ENCODE measurements at places on chromosomes 16 and 17.

- DNase-seq, result no peak
Measured at GRCh38 chr16:10906482-10906881, 29.5 kb downstream of the CIITA start.

DNA sequence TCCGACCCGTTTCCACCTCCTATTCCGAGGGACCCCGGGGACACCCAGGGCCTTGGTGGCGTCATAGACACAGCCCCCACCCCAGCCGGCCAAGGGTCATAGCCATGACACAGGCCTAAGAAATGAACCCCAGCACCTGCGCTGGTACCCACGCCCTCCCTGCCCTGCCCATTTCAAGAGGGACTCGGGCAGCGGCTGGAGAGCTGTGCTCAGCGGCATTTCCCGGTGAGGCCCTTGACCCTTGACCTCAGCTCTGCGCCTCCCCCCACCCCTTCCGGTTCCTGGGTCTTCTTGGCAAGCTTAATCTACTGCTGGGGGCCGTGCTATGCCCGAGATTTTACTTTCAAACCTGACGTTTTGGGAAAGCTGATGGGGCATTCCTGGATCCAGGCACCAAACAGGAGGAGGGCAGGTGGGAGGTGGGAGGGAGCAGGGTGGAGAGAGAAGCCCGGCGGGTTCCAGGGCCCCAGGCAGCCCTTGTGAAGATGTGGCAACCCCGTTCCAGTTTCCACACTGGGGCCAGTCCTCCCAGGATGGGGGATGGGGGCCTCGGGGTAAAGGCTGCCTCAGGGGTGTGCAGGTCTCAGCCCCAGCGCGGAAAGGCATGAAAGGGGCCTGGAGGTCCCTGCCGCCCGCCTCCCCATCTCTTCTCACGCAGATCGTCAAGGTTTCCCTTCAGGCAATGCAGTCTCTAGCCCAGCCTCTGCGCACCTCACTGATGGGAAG, at the start of gene SLC22A31:
TSS of gene SLC22A31 (minus strand) at position 414 of the 726 bp plus-strand sequence. CDS start at position 378, 36 bp downstream.
- DNase-seq, result no peak

- DNase-seq, result no peak
Measured at GRCh38 chr16:51526621-51527020, 375.6 kb upstream of the SALL1 start.

- no peak for DNase-seq
Measured at GRCh38 chr16:28167221-28167620, 44.5 kb downstream of the XPO6 start.

DNA sequence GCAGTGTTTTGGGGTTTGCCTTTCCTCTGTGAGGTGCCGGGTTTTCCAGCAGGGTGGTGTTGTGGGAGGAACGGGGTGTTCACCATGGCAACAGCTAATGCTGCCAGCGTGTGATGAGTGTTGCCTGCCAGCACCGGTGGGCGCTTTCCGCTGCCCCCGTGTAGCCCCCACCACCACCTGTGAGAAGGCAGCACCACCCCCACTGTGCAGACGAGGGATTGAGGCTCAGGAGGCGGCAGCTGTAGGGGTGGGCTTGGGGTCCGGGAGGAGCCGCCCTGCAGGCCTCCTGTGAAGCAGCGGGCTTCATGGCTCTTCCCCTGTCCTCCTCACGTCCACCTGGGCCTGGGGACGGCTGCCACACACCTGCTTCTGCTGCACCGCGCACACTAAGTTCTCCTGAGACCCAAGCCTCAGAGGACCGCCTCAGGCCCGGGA, 5.2 kb downstream of the RAB40C start:
- DNase-seq, result no peak

DNA sequence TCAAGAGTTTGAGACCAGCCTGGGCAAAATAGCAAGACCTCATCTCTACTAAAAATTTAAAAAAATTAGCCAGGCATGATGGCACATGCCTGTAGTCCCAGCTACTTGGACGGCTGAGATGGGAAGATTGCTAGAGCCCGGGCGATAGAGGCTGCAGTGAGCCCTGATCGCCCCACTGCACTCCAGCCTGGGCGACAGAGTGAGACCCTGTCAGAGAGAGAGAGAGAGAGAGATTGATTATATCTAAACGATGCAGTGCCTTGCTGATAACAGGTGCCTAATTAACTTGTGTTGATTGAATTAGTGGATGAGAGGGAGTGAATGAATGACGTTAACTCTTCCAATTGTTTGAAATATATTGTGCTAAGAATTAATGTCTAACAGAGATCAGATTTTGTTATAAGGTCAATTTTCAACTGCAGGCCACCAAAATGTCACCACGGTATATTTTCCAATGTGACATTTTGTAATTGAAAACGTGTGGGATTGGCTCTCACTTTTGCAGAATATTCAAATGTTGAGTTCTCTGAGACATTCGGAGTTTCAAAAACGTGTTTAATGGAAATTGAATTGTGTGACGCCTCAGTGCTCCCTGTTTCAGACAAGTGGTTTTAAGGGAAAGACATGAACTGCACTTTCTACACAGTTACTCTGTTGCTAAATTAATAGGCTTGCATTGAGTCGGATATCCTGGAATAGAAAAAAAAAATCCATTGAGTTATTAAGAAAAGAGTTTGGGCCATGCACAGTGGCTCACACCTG, 53.6 kb downstream of the ABAT start:
- DNase-seq, result no peak

GRCh38 chr17:47615766-47616424, 33.8 kb upstream of the KPNB1 start:
- DNase-seq, result no peak

GRCh38 chr16:55666012-55666411, 10.2 kb downstream of the SLC6A2 start:
- no peak for DNase-seq

- DNase-seq, result no peak
Measured at GRCh38 chr16:87846705-87847466, 22.4 kb downstream of the SLC7A5 start.

DNA sequence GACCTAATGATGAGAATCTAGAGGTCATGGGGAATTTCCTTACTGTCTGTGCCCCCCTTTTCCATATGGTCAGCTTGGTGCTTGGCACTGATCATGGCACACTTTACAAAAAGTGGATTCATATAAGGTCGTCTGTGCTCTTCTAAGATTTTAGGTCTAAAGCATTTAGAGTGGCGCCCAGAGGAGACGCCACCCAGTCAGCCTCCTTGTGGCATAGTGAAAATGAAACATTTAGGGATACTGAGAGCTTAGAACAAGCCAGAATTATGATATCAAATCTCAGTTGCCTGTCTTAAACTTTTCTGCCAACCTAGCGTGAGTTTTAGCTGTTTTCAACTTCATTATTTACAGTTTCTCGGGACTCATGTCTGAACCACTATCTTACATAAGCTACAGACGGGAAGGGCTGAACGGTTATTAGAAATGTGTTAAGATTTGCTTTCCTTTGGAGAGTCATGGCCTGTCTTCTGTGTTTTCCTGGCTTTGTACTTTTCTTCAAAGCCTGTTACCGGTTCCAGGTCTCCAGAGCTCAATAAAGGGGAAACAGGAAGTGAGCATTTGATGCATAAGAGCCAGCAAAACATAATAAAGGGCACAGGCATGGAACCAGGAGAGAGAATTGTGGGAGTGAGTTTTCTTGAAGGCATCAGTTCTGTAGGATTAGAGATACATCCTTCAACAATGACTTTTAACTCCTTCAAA, 13.7 kb downstream of the ZNRF1 start:
- no peak for DNase-seq

Measured in tibial nerve (tissue), 4 donors.